Mammary epithelial cell (primary cell): ENCODE measurements at places on chromosomes 4 and X. TPM values are rescaled to one million over a fixed set of nuclear protein-coding genes. Genes with fewer than 3 reads are reported as not detected.

Gene CHIC2
- total RNA-seq, result 46.7 TPM

Gene GPRASP3
- 3.4 TPM in 2 replicates for total RNA-seq

Gene AGA
- 12.7 and 13.6 TPM in 2 replicates for total RNA-seq

Gene VBP1
- 42.2 TPM for total RNA-seq

Gene MAGEA9
- not detected for total RNA-seq

Gene FAM114A1
- total RNA-seq, result 107 TPM

Gene TMEM47
- total RNA-seq, result 28.0 TPM

Gene PPP1R2C
- not detected in 2 replicates for total RNA-seq

Gene MXRA5
- total RNA-seq, result 42.3 TPM

Gene TMEM131L
- total RNA-seq, result 33.8 TPM

Gene PLAC8
- total RNA-seq, result 2.8 TPM

Gene ANTXR2
- 28.3 TPM for total RNA-seq

Gene DOK7
- total RNA-seq, result 19.3 TPM

Gene GATA1
- not detected for total RNA-seq

Gene CWH43
- total RNA-seq, result 0.50 TPM

Gene BLTP1
- total RNA-seq, result 133 TPM

Gene TMEM255A
- 0.08 and 0.40 TPM in 2 replicates for total RNA-seq

Gene TSC22D3
- 53.9 and 58.6 TPM in 2 replicates for total RNA-seq

Gene USP17L17
- total RNA-seq, result not detected

Gene S100G
- not detected for total RNA-seq

Gene ARL9
- total RNA-seq, result 0.17 TPM

Gene ZNF185
- total RNA-seq, result 35.2 TPM

Gene EVC2
- total RNA-seq, result 2.9 and 4.4 TPM in 2 replicates

Gene BGN
- 13.5 TPM for total RNA-seq

Gene LAMTOR3
- 66.2 TPM for total RNA-seq

Gene GABRB1
- total RNA-seq, result not detected in 2 replicates

Gene MAGEB2
- not detected for total RNA-seq

Gene CD40LG
- not detected in 2 replicates for total RNA-seq

Gene SUPT20HL1
- total RNA-seq, result not detected in 2 replicates

Gene TMEM31
- total RNA-seq, result not detected in 2 replicates

Gene SLC9A6
- 10.9 and 18.2 TPM in 2 replicates for total RNA-seq

Gene PABPC4L
- total RNA-seq, result not detected in 2 replicates

Gene PDLIM3
- total RNA-seq, result 0.24 and 0.35 TPM in 2 replicates

Gene NWD2
- total RNA-seq, result not detected in 2 replicates

Gene XAGE2
- not detected in 2 replicates for total RNA-seq

Gene ITGB1BP2
- total RNA-seq, result 1.0 TPM

Gene ASB5
- not detected in 2 replicates for total RNA-seq

Gene SRPX2
- 4.0 TPM for total RNA-seq

Gene HS6ST2
- total RNA-seq, result not detected in 2 replicates

Gene NUDT10
- 5.3 TPM for total RNA-seq

Gene PPARGC1A
- total RNA-seq, result 5.3 TPM

Gene ADH1A
- total RNA-seq, result not detected

Gene AADAT
- 4.6 and 5.5 TPM in 2 replicates for total RNA-seq

Gene KLKB1
- not detected for total RNA-seq

Gene RAI2
- 0.64 TPM in 1 of 2 replicates, not detected in the other for total RNA-seq

Gene PRSS12
- 32.6 and 33.0 TPM in 2 replicates for total RNA-seq

Gene SSX3
- not detected in 2 replicates for total RNA-seq

Gene NAP1L3
- 2.5 TPM for total RNA-seq

Gene PDGFRA
- total RNA-seq, result 0.27 and 0.33 TPM in 2 replicates

Gene TMPRSS11B
- not detected in 2 replicates for total RNA-seq

Gene MAML3
- 2.8 TPM for total RNA-seq

Gene FAAH2
- total RNA-seq, result 0.49 and 0.86 TPM in 2 replicates

Gene AMBN
- total RNA-seq, result not detected in 2 replicates

Gene TRIM2
- 19.5 and 29.6 TPM in 2 replicates for total RNA-seq

Gene PRRG3
- not detected in 2 replicates for total RNA-seq

Gene F8A2
- total RNA-seq, result 0.67 TPM

Gene MTNR1A
- total RNA-seq, result 0.67 TPM
